ENCODE measurements at places on chromosomes 4 and X.

GRCh38 chr4:4659871-4660651 is 118.2 kb upstream of the STX18 start:
- no peak for DNase-seq

- no peak for DNase-seq
These were observed 231.4 kb upstream of the GPC4 start for GRCh38 chrX:133646719-133647116.

DNA sequence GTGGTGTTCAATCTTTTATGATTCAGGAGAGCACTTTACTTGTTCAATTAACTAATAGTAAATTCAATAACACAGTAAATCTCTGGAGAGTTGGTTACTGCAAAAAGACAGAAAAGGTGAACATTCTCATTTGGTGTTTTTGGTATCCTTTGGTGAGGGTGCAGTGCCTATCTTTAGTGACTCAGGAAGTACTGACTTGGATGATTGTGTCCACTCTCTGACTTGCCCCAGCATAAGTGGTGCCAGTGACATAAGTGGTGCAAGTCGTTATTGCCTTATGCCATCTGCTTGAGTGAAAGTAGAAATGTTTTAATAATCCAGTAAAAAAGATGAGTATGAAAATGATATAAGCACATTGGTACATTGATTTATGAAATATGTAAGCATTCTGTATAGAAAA is 27.0 kb downstream of the GUCY1B1 start:
- no peak for DNase-seq

DNA sequence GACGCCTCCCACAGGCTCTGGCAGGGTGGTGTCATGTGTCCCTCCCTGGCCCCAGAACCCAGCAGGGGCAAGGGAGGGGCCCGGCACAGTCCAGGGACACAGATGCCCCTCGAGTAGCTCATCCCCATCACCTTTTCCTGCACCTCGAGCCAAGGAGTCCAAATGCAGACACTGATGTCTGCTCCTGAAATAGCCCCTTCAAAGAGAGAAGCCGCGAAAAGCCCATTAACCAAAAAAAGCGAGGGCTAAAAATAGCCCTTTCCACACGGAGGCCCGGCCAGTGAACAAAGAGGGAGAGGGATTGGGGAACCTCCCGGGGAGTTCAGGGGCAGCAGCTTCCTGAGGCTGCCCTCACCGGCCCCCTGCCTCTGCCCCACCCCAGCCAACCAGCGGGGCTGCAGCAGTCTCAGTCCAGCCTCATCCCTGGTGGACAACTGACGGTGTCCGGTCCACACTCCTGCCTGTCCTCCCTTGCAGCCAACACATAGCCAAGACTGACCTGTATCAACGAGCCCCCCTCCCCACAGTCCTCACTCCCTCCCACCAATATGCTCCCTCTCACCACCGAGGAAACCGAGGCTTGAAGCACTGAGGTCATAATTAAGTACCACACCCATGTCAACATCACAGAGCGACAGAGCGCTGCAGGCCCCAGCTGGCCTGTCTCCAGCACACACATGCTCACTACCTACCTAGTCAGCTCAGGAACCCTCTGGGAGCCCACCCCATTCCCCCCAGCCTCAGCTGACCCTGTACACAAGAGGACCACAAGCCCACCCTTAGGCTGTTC is 23.9 kb downstream of the WDR1 start:
- DNase-seq: no peak

GRCh38 chrX:148670277-148670676 is 169.9 kb downstream of the AFF2 start:
- no peak for DNase-seq

DNA sequence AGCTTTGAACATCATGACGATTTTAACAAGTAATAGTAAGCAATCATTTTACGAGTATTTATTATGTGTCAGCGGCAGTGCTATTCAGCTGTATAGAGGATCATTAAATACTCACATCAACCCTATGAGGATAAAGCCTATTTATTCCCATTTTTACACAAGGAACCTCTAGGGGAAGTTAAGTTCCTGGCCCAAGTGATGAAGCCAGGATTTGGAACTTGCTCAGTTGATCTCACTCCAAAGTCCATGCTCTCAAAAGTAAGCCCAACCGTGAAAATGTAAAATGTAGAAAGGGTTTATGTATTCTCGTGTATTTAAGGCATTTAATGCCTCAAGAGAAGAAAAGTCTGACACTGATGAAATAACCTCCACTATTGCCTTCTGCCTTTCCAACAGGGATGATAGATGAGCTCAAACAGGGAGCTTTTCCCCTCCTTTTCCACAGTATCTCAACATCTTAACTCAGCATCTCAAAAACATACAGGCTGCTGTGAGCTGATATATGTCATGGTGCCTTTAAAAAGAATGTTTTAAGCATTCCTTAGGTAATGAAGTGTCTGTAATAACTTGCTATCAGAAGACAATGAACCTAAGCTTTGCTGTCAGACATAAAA is 35.0 kb upstream of the PLA2G12A start:
- DNase-seq: no peak

DNA sequence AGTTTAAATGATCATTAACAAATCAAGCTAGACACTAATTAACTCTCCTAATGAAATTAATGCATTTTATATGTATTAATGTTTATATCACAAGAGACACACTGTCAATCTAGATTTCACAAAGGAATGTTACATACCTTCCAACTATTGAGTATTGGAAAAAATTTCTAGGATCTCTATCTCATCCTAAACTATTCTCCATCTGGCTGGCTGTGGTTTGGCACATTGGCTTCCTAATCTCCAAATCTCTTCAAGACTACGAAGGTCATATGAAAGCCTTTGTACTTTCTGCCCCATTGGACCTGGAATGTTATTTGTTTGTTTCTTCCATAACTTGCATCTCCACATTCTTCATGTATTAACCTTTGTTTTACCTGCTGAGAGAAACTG is 1160.0 kb downstream of the ADGRL3 start:
- DNase-seq: no peak

DNA sequence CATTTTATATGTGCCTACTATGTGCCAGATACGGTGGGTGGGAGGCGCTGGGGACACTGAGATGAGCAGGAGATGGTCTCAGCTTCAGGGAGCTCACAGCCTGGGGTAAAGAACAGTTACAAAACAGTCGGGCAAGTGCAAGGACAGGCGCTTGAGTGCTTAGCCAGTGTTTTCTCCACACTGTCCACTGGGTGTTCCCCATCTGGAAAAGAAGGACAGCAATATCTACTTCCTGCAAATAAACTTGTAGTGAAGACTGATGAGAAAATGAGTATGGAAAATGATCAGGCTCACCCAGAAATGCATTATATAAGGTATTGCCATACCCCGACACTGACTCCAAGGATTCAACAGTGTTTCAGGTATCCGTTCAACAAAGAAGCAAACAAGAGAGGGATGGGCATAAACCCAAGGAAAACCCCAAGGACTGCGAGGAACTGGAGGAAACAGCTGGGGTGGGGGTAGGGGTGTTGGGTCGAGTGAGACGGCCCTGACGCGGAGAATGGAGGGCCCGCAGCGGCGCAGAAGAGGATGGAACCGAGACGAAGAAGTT is 835 bp downstream of the TMEM185A start:
- peak; percentile 22 for DNase-seq
